Jurkat, Clone E6-1 (cell line): ENCODE measurements at places on chromosomes 7 and 10.

DNA sequence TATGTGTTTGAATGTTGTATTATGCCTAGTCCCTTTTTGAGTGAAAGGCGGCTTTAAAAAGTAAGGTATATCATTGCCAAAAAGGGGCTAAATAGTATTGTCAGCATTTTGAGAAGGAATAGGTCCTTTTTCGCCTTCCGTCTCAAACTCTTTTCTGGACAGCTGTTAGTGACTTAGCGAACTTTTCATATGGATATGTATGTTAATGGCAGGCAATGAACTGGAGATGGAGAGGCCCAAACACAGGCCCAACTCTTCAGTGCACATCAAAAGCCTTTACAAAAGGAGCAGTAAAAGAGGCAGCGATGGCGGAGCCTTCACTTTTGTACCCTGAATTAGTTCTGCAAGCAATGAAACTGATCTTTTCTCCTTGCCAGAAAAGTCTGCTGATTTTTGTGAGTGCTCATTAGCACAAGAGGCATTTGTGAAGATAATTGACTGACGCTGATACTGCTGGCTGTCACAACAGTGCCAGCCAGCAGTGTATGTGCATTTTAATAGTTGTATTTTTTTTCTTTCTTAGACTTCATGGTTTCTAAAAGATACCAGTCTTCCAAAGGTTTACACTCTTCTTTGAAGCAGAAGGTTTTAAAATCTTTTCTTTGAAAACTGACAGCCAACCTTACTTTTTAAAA lies 243.7 kb upstream of the SP8 start:
- no peak for DNase-seq

GRCh38 chr7:91248996-91249395 lies 15.2 kb upstream of the FZD1 start:
- no peak for DNase-seq

- DNase-seq = no peak
Observed at GRCh38 chr10:43235070-43235900, 31.6 kb downstream of the RASGEF1A start.

- DNase-seq = no peak
Observed at GRCh38 chr10:100780324-100780723, 34.9 kb downstream of the PAX2 start.
